ENCODE measurements at places on chromosomes 16 and 17.
A peak's percentile ranks its signal among the peaks of the same experiment; 100 is the strongest.

GRCh38 chr17:61482467-61482866, 30.2 kb downstream of the TBX4 start:
- no peak overlapping the region for H3K4me3 ChIP-seq
- DNase-seq: no peak
- no peak overlapping the region for H3K27ac ChIP-seq
- no peaks in the 10 kb centered on the region for H3K27me3 ChIP-seq

- H3K27ac ChIP-seq: no peak overlapping the region
- no peaks in the 10 kb centered on the region for H3K27me3 ChIP-seq
- H3K4me1 ChIP-seq: no peaks in the 10 kb centered on the region
- no peaks in the 10 kb centered on the region for H3K36me3 ChIP-seq
Measured at GRCh38 chr16:57672416-57672815, 4.3 kb downstream of the ADGRG3 start.

DNA sequence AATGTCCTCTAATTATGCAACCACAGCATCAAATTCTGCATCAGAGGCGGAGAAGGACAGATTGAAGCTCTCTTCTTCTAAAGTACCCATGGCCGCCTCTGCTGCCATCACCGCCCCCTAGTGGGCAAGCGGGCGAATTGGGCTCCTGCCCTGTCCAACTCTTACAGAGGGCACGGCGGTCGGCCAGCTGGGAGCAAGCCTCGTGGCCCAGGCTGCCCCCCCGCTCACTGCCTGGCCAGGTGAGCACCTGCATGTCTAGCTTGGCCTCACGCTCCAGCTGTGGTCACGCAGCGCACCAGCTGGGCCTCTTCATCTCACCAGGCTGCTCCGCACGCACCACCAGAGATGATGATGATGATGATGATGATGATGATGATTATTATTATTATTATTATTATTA, 146.1 kb upstream of the TOM1L1 start:
- H3K27ac ChIP-seq: no peak overlapping the region
- no peaks in the 10 kb centered on the region for H3K36me3 ChIP-seq
- H3K27me3 ChIP-seq: peaks cover 2% of the 10 kb centered on the region
- peak; percentile 8 for DNase-seq
- no peak overlapping the region for H3K4me3 ChIP-seq

DNA sequence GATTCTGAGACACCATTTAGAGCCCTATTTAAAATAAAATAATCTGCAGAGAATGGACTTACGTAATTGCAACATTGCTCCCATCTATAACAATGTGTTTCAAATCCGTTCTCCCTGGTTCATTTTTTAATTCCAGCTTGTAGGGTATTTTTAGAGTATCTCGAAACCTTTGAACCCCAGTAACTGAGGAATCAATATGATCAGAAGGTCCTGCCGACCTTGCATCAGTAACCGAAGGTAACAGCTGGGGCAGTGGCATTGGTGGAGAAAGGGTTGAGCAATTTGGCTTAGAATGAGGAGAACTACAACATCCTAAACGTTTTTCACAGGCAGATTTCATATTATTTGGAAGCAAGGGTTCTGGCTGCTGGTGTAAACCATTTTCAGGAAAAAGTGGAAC, 49.3 kb downstream of the N4BP1 start:
- peaks cover 37% of the 10 kb centered on the region for H3K36me3 ChIP-seq
- H3K4me3 ChIP-seq: no peak overlapping the region
- no peak for DNase-seq
- no peaks in the 10 kb centered on the region for H3K27me3 ChIP-seq
- H3K27ac ChIP-seq: peak overlapping the region; percentile 30

DNA sequence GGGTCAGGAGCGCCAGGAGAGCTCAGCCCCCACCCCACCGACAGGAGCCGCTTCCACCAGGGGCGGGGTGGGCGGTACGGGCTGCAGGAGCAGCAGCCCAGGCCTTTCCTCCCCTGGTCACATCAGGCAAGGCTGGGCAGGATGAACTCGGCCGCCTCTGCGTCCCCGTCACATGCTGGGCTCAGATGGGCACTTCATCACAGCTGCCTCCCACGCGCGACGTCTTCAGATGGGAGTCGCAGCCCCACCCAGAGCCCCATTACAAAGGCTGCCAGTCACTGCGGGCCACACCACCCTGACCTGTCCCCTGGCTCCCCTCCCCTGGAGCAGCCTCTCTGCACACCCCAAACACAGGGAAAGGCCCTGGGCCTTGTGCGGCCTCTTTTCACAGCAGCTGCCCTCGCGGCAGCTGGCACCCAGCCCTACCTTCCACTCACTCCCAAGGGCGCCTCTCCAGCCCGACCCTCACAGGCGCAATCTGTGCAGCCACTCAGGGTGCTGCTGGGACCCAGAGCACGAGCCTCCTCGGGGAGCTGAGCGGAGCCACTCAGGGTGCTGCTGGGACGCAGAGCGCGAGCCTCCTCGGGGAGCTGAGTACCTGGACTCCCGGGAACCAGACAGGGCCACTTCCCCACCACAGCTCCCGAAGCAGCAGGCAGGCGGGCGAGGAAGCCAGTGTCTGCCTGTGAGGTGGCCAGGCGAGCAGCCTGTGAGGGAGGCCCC, 4.7 kb downstream of the ZNF598 start:
- H3K27ac ChIP-seq: no peak overlapping the region
- H3K27me3 ChIP-seq: no peaks in the 10 kb centered on the region
- peaks cover 25% of the 10 kb centered on the region for H3K36me3 ChIP-seq
- DNase-seq: no peak

- no peak for DNase-seq
- H3K4me1 ChIP-seq: peaks cover 34% of the 10 kb centered on the region
- no peaks in the 10 kb centered on the region for H3K27me3 ChIP-seq
- peak overlapping the region; percentile 43 for H3K27ac ChIP-seq
- no peaks in the 10 kb centered on the region for H3K36me3 ChIP-seq
Measured at GRCh38 chr17:32558326-32558955, 71.6 kb downstream of the CDK5R1 start.

DNA sequence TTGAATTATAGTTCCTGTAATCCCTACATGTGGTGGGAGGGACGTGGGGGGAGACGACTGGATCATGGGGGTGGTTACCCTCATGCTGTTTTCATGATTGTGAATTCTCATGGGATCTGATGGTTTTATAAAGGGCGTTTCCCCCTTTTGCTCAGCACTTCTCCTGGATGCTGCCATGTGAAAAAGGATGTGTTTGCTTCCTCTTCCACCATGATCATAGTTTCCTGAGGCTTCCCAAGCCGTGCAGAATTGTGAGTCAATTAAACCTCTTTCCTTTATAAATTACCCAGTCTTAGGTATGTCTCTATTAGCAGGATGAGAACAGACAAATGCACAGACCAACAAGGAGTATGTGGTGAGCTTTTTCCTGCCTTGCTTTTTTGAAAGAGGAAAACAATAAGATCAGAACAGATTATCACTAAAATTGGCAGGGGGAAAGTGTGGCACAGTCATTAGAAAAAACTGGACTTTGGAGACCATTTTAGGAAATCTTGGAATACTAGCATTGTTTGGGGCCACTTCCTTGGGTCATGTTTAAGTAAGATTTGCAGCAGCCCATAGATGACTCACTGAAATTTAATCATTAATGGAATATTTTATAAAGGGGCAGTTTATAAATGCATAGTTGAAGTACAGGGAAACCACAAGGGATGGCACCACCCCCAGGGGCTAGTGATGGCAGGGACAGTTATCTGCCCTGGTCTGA, 352.8 kb downstream of the CDH13 start:
- H3K4me3 ChIP-seq: no peak overlapping the region
- H3K4me1 ChIP-seq: no peaks in the 10 kb centered on the region
- H3K27me3 ChIP-seq: no peaks in the 10 kb centered on the region
- H3K27ac ChIP-seq: no peak overlapping the region
- H3K36me3 ChIP-seq: no peaks in the 10 kb centered on the region
- no peak for DNase-seq

GRCh38 chr17:48722201-48722907, at the start of gene PRAC1:
PRAC1 (minus strand) TSS chr17:48722518; CDS start chr17:48722392, 126 bp downstream.
- no peak within 1 kb of the TSS for H3K4me3 ChIP-seq
- no peak within 1 kb of the TSS for H3K27ac ChIP-seq
- peaks cover 38% of the 10 kb centered on the region for H3K4me1 ChIP-seq

GRCh38 chr16:82167670-82168069, 2.4 kb downstream of the MPHOSPH6 start:
- peaks cover 33% of the 10 kb centered on the region for H3K4me1 ChIP-seq
- peak overlapping the region; percentile 15 for H3K4me3 ChIP-seq
- H3K27me3 ChIP-seq: peaks cover 15% of the 10 kb centered on the region
- peaks cover 47% of the 10 kb centered on the region for H3K36me3 ChIP-seq
- no peak overlapping the region for H3K27ac ChIP-seq
- DNase-seq: no peak

DNA sequence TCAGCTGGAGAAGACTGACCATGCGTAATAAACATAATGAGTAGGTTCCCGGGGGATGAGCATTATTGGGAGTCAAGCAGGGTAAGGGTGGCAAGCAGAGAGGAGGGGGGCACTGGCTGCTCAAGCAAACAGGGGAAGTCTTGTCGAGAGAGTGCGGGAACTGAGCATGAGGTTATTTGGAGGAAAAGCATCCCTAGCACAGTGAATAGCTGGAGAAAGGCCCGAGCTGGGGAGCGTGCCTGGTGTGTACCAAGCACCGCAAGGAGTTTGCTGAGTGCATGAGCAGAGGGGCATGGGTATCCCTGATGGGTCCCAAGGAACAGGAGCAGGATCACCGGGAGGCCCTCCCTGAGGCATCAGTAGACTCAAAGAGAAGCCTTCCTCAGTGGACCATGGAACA, 17.2 kb downstream of the CYTH1 start:
- H3K4me1 ChIP-seq: peaks cover 48% of the 10 kb centered on the region
- peak overlapping the region; percentile 18 for H3K4me3 ChIP-seq
- H3K27ac ChIP-seq: peak overlapping the region; percentile 83

DNA sequence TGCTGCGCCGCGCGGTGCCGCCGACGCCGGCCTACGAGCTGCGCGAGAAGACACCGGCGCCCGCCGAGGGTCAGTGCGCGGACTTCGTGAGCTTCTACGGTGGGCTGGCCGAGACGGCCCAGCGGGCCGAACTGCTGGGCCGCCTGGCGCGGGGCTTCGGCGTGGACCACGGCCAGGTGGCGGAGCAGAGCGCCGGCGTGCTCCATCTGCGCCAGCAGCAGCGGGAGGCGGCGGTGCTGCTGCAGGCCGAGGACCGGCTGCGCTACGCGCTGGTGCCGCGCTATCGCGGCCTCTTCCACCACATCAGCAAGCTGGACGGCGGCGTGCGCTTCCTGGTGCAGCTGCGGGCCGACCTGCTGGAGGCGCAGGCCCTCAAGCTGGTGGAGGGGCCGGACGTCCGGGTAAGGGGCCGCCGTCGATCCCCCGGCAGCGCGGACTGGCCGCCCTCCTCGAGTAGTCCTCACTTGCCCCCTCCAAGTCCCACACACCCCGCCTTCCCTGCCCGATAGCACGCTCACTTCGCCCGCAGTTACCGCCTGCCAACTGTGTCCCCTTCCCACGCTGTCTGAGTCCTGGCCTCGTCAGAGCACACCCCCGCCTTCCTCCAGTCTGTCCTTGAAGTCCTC, 470 bp downstream of the MLYCD start:
- H3K27ac ChIP-seq: peak overlapping the region; percentile 83
- peak overlapping the region; percentile 90 for H3K4me3 ChIP-seq
- peak; percentile 45 for DNase-seq
- peaks cover 24% of the 10 kb centered on the region for H3K4me1 ChIP-seq

- no peak overlapping the region for H3K27ac ChIP-seq
- H3K27me3 ChIP-seq: no peaks in the 10 kb centered on the region
- H3K4me3 ChIP-seq: no peak overlapping the region
- H3K36me3 ChIP-seq: no peaks in the 10 kb centered on the region
- DNase-seq: no peak
- H3K4me1 ChIP-seq: no peaks in the 10 kb centered on the region
Measured at GRCh38 chr16:46730126-46730525, 18.0 kb downstream of the MYLK3 start.

- H3K27ac ChIP-seq: no peak overlapping the region
- H3K4me1 ChIP-seq: peaks cover 25% of the 10 kb centered on the region
- peaks cover 23% of the 10 kb centered on the region for H3K36me3 ChIP-seq
- DNase-seq: no peak
- no peak overlapping the region for H3K4me3 ChIP-seq
Measured at GRCh38 chr17:46027976-46028325, 28.9 kb downstream of the STH start.

DNA sequence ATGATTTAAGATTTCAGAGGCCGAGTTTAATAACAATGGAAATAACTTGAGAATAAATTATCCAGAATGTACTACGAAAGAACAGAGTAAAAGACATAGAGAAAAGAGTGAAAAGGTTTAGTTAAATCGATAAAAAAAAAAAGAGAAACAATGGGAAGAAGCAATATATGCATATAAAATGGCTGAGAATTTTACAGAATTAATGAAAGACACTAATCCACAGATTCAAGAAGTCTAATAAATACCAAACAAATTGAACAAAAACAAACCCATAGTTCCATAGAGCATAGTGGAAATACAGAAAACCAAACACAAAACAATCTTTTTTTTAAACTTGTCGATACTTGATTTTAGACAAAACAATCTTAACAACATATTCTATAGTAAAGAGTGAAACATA, 1.7 kb downstream of the PSME3IP1 start:
- H3K4me3 ChIP-seq: peak overlapping the region; percentile 95
- peaks cover 13% of the 10 kb centered on the region for H3K36me3 ChIP-seq
- H3K27me3 ChIP-seq: peaks cover 2% of the 10 kb centered on the region
- H3K27ac ChIP-seq: peak overlapping the region; percentile 5
- peaks cover 40% of the 10 kb centered on the region for H3K4me1 ChIP-seq

DNA sequence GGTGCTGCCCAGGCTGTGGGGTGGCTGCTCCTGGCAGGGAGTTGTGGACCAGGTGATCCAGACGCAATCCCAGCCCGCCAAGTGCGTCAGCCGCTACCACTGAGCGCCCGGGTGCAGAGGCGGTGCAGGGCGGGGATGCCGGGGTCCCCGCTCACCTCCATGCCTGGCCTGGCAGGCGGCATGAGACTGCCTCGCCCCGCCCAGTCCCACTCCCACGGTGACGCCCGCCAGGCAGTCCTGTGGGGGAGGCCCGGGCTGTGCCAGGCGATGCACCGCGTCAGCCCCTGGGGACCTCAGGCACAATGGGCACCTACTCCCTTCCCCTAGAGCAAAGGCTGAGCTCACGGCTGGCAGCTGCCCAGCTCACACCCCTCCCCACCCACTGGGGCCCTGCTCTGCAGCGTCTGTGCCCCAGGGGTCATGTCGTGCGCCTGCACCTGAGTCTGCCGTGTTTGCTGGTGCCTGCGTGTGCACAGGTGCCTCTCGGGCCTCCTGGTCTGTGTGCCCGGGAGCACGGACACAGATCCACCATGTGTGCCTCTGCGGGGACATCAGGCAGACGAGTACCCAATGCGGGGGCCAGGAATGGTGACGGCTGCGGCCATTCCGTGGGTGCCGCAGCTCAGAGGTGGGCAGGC, 5.3 kb downstream of the RPUSD1 start:
- H3K4me3 ChIP-seq: no peak overlapping the region
- DNase-seq: no peak
- peaks cover 3% of the 10 kb centered on the region for H3K27me3 ChIP-seq
- peaks cover 7% of the 10 kb centered on the region for H3K36me3 ChIP-seq
- peaks cover 5% of the 10 kb centered on the region for H3K4me1 ChIP-seq

- H3K4me3 ChIP-seq: no peak overlapping the region
- H3K27ac ChIP-seq: peak overlapping the region; percentile 58
- H3K4me1 ChIP-seq: peaks cover 24% of the 10 kb centered on the region
- no peaks in the 10 kb centered on the region for H3K27me3 ChIP-seq
- peaks cover 21% of the 10 kb centered on the region for H3K36me3 ChIP-seq
- no peak for DNase-seq
Measured at GRCh38 chr17:4982305-4982704, 5.2 kb downstream of the CAMTA2 start.
